Right ventricle myocardium superior (tissue), 1 donor: ENCODE measurements at places on chromosomes 6 and 20. TPM values are rescaled to one million over a fixed set of nuclear protein-coding genes. Genes with fewer than 3 reads are reported as not detected.

Gene DEFB124
- not detected for total RNA-seq

Gene HLA-DRB1
- total RNA-seq, result 27.5 TPM

Gene C20orf202
- 0.35 TPM for total RNA-seq

Gene THBD
- total RNA-seq, result 11.8 TPM

Gene RUNX2
- 0.24 TPM for total RNA-seq

Gene ABCF1
- 32.5 TPM for total RNA-seq

Gene C20orf96
- total RNA-seq, result 4.6 TPM

Gene CST7
- total RNA-seq, result 0.48 TPM

Gene LY6G5C
- 1.3 TPM for total RNA-seq

Gene BANF2
- total RNA-seq, result not detected

Gene AK9
- total RNA-seq, result 11.1 TPM

Gene OR12D3
- not detected for total RNA-seq

Gene SLC4A11
- 0.16 TPM for total RNA-seq

Gene ZC2HC1B
- total RNA-seq, result not detected

Gene RAMACL
- total RNA-seq, result 1.3 TPM

Gene SIRPB2
- 3.1 TPM for total RNA-seq

Gene FNDC11
- total RNA-seq, result 0.11 TPM

Gene HDGFL1
- not detected for total RNA-seq

Gene NPEPL1
- total RNA-seq, result 24.4 TPM

Gene ELMO2
- total RNA-seq, result 33.9 TPM

Gene CCN5
- 15.8 TPM for total RNA-seq

Gene GMPR
- 121 TPM for total RNA-seq

Gene ENPP3
- total RNA-seq, result 0.11 TPM

Gene CCN2
- 13.9 TPM for total RNA-seq

Gene TREML2
- total RNA-seq, result not detected

Gene NKX2-2
- total RNA-seq, result not detected

Gene TREM2
- total RNA-seq, result 0.35 TPM

Gene UFL1
- total RNA-seq, result 20.5 TPM

Gene SLC22A1
- total RNA-seq, result 0.35 TPM

Gene CASP8AP2
- total RNA-seq, result 13.8 TPM

Gene TMEM14C
- total RNA-seq, result 124 TPM

Gene DEFB116
- not detected for total RNA-seq

Gene TBC1D20
- total RNA-seq, result 23.1 TPM

Gene BMP7
- total RNA-seq, result 23.2 TPM
